ENCODE measurements at places on chromosomes 3 and 15.

- no peaks in the 10 kb centered on the region for H3K36me3 ChIP-seq
- DNase-seq = peak; percentile 49
- H3K27me3 ChIP-seq = no peaks in the 10 kb centered on the region
- H3K27ac ChIP-seq = peak overlapping the region; percentile 21
- peaks cover 28% of the 10 kb centered on the region for H3K4me1 ChIP-seq
These were observed 921.1 kb downstream of the ROBO1 start for GRCh38 chr3:78846718-78847117.

DNA sequence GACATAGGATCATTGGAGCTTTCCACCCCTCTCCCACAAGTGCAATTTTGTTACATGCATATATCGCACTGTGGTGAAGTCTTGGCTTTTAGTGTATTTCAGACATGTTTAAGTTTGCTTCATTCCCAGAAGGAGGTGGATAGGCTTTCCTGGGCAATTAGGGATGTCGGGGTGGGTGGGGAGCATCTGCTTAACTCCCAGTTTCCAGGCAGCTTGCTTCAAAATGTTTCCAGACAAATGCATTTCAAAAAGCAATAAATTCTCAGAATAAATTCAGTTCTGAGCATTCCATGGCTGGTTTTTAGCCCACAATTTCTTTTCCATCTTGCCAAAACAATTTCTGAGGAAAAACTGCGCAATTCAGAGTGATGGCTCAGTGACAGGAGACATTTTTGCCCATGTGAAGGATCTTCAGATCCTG is 227.7 kb upstream of the ZPLD1 start:
- no peak overlapping the region for H3K4me3 ChIP-seq
- H3K36me3 ChIP-seq = no peaks in the 10 kb centered on the region
- no peak for DNase-seq
- H3K27ac ChIP-seq = peak overlapping the region; percentile 81
- H3K4me1 ChIP-seq = peaks cover 21% of the 10 kb centered on the region

DNA sequence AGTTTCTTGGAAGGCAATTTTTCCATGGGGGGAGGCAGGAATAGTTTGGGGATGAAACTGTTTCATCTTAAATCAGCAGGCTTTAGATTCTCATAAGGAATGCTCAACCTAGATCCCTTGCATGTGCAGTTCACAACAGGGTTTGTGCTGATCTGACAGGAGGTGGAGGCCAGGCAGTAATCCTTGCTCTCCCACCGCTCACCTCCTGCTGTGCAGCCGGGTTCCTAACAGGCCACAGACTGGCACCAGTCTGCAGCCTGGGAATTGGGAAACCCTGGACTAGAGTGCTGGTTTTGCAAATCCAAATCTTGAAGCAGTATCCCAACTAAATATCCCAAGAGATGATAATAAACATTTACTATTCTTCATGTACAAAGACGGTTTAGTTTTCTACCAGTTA is 256.3 kb upstream of the TMCO5A start:
- no peaks in the 10 kb centered on the region for H3K4me1 ChIP-seq
- H3K36me3 ChIP-seq = no peaks in the 10 kb centered on the region
- DNase-seq = no peak
- H3K27me3 ChIP-seq = peaks cover 1% of the 10 kb centered on the region
- H3K27ac ChIP-seq = no peak overlapping the region
- H3K4me3 ChIP-seq = no peak overlapping the region

- H3K27me3 ChIP-seq = no peaks in the 10 kb centered on the region
- H3K4me3 ChIP-seq = no peak overlapping the region
- no peak for DNase-seq
- H3K36me3 ChIP-seq = peaks cover 22% of the 10 kb centered on the region
These were observed 71.5 kb downstream of the TJP1 start for GRCh38 chr15:29750754-29751153.

DNA sequence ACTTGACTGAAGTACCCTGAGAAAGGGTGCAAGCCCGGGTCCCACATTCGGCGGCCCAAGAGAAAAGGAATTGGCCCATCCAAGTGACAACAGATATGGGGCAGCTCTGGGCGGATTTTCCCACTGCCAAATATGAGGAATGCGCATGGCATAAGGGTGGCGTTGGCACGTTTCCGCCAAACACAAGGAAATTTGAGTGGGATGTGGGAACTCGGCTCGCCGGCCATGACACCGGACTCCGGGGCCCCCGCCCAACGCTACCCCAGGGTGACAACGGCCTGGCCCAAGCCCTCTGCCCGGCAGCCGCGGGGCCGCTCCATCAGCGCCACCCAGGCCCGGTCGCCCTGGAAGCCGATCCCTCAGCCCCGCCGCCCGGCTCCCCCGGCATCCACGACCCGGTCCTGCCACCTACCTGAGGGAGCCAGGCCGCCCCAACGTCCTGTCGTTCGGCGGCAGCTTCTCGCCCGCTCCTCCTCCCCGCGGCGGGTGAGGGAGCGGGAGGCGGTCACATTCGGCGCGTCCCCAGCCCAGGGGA is 449 bp downstream of the RAF1 start:
- 0 out of 2 replicates have a peak, but pooled peaks cover 5% of the 10 kb centered on the region for H3K27me3 ChIP-seq
- H3K4me1 ChIP-seq = peaks cover 48% of the 10 kb centered on the region
- DNase-seq = no peak

- H3K27ac ChIP-seq = no peak overlapping the region
- H3K36me3 ChIP-seq = no peaks in the 10 kb centered on the region
- no peak overlapping the region for H3K4me3 ChIP-seq
These were observed 72.3 kb downstream of the LMLN start for GRCh38 chr3:198032039-198032936.

DNA sequence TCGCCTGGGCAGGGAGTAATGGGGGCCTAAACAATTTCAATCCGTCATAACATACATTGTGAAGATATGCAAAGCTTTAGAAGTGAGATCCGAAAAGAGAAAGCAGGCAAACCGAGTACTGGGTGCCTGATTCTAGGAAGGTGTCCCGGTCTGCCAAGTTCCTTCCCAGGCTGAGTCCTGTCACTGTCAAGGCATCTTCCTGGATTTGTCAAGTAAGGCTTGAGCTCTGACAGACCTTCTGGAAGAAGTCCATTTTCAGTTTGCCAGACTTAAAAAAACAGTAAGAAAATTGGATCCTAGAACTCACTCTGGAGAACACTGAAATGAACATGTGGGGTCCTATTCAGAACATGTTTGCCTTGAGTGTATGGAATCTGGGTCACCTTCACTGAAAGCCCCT is 253.9 kb downstream of the RORA start:
- peak overlapping the region; percentile 97 for H3K27ac ChIP-seq
- peaks cover 1% of the 10 kb centered on the region for H3K27me3 ChIP-seq
- H3K4me3 ChIP-seq = no peak overlapping the region

- no peak for DNase-seq
- H3K27me3 ChIP-seq = peaks cover 4% of the 10 kb centered on the region
- H3K36me3 ChIP-seq = no peaks in the 10 kb centered on the region
- H3K4me1 ChIP-seq = no peaks in the 10 kb centered on the region
These were observed 229.9 kb downstream of the CHST2 start for GRCh38 chr3:143349455-143349854.
